Renal cortex interstitium (tissue), 15 donors: ENCODE measurements at places on chromosomes 16 and 17.

DNA sequence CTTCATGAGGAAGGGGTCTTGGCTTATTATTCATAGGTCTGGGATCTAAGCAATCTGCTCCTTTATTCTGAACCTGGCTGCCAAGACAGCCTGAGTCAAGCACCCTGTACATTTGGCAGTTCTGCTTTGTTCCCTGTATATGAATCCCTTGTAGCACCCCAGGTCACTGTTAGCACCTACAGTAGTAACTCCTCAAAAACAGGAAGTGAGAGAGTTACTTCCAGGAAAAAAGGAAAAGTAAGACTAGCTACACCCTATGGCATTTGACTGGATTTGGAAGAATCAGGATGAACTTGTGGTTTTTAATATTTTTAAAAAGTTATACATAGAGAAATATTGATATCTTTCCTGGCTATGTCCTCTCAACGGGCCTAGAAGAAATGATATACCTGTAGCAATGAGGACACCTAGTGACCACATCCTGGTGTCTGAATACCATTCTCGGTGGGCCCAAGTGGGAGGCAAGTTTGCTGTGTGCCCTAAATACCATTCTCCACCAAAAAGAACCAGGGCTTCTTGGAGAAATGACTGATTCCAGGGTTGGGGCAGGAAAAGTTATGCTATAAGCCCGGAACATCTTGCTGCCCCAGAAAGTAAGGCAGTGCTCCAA, 9.9 kb downstream of the ANKRD40 start:
- DNase-seq: no peak

GRCh38 chr17:71849783-71850768, 270.7 kb upstream of the SOX9 start:
- no peak for DNase-seq

DNA sequence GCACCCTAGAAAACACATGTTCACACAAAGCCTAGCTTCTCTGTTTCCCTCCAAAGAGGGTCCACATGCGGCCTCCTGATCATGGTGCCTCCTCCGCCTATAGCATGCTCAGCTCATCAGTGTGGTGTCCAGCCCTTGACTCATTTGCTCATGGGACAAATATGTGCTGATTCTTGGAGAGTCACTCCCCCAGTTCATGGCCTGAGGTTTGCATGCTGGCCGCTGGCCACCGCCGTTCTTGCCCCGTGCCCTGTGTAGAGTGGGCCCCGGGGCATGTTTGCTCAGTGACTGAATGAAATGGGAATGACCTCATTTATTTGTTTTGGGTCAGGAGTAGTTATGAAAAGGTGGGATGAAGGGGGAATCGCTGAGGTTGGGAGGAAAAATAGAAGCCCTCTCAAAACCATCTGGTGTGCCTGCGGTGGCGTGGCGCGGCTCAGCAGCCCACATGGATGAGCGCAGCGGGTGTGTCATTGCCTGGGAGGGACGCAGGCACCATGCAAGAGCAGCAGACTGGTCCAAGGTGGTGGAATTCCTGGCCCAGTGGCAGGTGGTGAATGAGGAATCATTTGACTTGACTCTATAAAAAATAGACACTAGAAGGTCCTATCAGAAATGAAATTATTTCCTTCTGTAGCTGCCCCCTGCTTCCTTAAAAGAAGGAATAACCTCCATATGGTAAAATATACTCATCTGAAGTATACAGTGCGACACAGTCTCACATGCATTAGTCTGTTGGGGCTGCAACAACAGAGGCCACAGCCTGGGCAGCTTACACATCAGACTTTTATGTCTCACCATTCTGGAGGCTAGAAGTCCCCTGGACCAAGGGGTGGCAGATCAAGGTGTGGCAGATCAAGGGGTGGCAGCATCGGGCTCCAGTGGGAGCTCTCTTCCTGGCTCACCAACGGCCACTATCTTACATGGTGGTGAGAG, 31.7 kb downstream of the CRISPLD2 start:
- no peak for DNase-seq

DNA sequence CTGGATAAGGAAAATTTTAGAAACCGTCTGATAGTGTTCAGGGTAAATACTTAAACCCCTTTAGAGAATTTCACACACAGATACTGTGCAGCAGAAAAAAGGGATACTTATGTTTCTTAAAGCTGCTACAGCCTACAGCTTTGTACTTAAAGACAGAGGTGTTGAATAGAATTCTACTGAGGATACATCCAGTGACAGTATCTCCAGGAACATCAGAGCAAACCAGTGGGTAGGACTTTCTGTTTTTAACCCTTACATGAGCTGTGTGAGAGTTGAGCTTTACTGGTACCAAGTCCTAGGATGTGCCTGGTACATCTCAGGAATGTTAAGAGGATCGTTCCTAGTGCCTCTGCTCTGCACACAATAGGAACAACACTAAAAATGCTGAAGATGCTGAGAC, 191.5 kb downstream of the FTO start:
- DNase-seq: no peak

DNA sequence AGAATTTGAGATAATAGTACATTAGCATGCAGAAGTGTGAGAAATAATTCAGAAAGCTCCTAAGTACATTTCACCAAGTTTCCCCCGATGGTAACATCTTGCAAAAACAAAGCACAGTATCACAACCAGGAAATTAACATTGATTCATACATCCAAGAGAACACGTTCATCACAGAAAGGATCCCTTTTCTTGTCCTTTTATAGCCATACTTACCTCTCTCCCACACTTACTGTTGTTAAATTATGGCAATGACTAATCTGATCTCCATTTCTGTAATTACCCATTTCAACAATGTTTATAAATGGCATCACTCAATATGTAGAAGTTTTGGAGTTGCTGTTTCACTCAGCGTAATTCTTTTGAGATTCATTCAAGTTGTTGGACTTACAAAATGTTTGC, 1260.0 kb downstream of the CDH8 start:
- no peak for DNase-seq

DNA sequence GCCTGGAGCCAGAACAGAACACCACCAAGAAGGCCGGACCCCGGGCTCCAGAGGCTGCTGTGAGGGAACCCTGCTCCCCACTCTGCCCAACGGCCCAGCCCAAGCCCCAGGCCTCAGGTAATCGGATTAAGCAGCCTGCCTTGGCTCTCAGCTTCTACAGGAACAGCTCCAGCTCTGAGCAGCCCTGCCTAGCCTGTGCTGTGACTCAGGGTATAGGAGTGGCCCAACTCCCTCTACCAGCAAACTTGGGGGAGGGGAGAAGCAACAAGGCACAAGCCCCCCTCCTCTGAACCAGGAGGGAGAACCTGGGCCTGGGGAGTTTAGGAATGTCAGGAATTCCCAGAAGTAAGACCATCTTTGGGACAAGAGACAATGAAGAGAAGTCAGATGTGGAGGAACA, 849 bp upstream of the SOX15 start:
- no peak for DNase-seq

GRCh38 chr17:50046179-50046578, 9.7 kb upstream of the ITGA3 start:
- no peak for DNase-seq

DNA sequence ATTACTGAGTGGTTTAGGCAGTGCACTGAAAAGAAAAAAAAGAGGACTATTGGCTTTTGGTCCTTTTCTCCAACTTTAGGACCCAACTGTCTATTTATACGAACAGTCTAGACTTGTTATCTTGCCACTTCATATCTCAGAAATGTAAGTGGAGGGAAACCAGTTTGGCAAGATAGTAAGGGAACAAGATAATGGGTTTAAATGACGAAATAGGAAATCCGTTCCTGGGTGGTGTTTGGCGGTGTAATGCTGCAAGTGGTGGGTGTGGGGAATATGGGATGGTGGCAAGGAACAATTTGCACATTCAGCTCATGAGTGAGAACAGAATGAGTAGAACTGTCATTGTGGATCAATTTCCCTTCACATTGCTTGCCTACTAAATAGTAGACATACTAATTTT, 44.7 kb downstream of the GRB7 start:
- DNase-seq: no peak

DNA sequence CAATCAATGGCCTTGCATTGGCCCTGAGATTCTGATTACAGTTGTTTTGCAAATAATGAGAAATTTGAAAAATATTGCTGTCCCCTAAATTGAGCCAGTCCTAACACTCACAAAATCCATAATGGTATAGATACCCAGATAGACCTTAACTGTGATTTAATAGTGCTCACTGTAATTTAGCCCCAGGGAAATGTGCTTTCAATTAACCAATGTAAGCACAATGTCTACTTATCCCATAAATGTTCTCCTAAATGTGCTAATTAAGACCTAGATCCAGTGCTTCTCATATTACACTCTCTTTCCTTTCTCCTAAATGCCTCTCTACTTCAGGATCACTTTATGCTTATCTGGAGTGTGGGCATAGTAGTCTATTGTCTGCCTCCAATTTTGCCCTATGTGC, 417.8 kb upstream of the CCL2 start:
- no peak for DNase-seq

- no peak for DNase-seq
Observed at GRCh38 chr17:55163408-55163807, 101.4 kb upstream of the HLF start.

DNA sequence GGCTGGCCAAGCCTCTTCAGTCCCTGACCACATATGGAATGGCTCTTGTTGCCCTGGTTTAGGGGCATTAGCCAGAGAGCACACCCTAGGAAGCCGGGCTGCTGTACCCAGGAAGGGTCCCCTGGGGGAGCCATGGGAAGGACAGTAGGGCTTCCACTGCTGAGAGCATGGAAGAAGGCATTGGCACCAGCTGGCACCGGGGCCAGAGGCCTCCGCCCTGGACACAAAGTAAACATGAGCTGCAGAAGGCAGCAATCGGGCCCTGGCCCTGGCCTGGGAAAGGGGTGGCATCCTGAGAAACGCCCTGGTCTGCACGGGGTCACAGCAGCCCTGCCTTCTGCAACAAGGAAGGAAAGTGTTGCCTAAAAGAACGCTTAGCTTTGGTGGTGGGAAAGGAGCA, 49.4 kb downstream of the VAC14 start:
- no peak for DNase-seq

GRCh38 chr16:58459344-58460218, 40.4 kb upstream of the NDRG4 start:
- no peak for DNase-seq

DNA sequence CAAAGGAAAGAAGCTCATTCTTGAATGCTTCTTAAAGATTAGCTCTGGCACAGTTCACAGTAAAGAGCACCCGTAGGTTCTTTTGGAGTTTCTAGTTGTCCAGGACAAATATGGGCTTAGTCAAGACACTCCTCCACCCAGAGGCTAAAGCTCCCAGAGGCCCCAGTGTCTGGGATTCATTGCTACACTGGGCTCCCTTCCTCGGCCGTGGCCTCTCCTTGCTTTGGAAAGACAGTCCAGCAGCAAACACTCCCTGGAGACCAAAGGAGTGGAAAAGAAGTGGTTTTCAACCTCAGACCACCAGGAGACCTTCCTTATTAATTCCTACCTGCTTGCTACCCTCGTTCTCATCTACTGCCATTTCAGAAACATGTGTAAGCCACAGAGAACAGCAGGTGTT, 17.1 kb downstream of the PHB1 start:
- DNase-seq: no peak

GRCh38 chr16:82185012-82185411, 15.0 kb upstream of the MPHOSPH6 start:
- DNase-seq: no peak

GRCh38 chr16:57788252-57788841, 13.9 kb downstream of the KIFC3 start:
- DNase-seq: no peak

DNA sequence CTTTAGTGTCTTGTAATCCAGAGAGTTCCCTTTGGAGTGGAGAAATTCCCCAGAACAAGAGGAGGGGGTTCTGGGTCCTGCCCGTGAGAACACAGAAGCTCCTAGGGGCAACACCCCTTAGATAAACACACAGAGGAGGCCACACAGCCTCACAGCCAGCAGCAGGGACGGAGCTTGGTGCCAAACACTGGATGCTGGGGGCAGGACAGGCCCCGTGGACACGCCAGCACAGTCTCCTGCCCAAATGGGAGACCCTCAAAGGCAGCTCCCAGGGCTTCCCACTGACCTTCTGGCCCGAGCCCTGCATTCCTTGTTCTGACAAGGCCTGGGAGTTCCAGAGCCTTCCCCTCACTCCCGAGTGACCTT, 31.8 kb upstream of the JPH3 start:
- DNase-seq: no peak

DNA sequence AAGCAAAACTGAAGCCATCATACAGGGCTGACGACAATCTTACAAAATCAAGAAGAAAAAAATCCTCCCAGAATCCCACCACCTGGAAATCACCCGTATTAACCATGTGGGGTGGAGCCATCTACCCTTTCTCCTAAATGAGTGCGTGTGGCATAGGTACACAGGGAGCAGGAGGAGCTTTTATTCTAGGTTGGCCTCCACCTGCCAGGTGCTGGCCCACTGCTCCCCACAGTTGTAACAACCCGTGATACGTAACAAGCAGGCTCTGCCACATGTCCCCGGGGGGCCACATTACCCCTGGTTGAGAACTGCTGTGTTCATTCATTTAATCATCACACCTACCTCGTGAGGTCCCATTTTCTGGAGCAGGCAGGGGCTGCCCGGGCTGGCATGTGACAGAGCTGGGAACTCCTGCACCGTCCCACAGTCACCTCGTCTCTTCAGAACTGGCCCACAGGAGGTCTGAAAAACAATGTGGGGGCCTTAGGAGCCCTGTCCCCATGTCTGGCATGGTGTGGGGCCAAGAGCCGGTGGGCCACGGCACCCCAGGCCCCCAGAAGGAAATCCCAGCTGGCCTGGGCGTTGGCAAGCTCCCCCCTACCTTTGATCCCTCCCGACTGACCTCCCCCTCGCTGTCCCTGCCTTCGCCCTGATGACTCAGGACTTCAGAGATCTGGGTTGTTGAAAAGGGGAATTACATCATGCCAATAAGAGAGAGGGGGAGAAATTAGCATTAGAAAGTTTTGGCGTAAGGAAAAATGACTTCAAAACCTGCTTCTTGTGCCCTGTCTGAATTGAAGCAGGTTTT, 12.9 kb downstream of the CMIP start:
- DNase-seq: no peak

- DNase-seq: no peak
Observed at GRCh38 chr17:77343031-77343800, 202.4 kb downstream of the SEC14L1 start.

DNA sequence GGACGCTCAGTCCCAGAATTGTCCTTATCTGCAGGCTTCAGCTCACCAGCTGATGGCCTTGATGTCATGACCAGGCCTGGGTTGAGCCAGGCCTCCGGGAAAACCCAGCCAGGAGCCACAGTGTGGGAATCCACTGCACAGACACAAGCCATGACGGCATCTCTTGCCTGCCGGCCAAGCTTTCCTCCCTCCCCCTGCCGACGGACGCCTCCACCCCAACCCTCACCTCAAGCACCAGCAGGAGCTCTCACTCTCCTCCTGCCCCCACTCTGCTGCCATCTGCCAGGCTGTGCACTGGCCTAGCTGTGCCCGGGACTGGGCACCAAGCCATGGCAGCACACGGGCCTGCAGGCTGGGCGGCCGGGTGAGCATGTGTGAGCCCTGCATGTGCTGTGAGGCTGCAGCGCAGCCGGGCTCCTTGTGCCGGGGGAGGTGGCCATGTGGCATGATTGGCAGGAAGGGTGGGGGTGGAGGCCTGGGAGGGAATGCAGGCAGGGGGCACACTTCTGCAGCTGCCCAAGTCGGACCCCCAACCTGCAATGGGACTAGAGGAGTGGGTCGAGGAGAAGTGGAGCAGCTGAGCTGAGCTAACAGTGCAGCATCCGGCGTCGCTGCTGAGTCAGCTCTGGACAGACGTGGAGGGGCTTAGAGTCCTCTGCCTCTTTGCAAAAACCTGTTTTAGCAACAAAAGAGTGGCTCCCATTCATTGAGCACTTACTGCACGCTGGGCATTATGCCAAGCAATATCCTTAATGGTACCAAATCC, 268.5 kb downstream of the CBLN1 start:
- no peak for DNase-seq

GRCh38 chr17:82820278-82821251, 19.3 kb downstream of the ZNF750 start:
- DNase-seq: no peak

- DNase-seq: no peak
Observed at GRCh38 chr16:50302472-50303005, 36.2 kb downstream of the ADCY7 start.
